ENCODE measurements at places on chromosomes 4 and X.

GRCh38 chr4:180058691-180059215 is 2184.4 kb upstream of the TENM3 start:
- DNase-seq = peak; percentile 30

- DNase-seq = no peak
These were observed 433 bp upstream of the ADH6 start for GRCh38 chr4:99219479-99219878.

DNA sequence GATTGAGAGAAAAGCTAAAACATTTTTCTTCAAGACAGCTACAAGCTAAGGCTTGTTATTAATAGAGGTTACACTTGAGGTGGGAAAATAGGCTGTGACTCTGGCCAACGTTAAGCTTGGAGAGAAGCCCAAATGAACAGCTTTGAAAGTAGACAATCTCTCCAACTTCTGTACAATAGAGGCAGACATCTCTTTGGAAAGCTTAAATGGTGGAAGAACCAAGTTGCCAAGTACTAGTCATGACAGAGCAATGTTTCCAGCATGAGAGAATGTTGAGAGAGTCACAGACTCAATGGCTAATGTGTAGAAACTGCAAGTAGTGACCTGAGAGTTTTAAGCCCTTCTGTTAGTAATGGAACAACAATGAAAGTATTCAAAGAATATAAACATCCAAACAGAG is 298.1 kb downstream of the INPP4B start:
- no peak for DNase-seq

DNA sequence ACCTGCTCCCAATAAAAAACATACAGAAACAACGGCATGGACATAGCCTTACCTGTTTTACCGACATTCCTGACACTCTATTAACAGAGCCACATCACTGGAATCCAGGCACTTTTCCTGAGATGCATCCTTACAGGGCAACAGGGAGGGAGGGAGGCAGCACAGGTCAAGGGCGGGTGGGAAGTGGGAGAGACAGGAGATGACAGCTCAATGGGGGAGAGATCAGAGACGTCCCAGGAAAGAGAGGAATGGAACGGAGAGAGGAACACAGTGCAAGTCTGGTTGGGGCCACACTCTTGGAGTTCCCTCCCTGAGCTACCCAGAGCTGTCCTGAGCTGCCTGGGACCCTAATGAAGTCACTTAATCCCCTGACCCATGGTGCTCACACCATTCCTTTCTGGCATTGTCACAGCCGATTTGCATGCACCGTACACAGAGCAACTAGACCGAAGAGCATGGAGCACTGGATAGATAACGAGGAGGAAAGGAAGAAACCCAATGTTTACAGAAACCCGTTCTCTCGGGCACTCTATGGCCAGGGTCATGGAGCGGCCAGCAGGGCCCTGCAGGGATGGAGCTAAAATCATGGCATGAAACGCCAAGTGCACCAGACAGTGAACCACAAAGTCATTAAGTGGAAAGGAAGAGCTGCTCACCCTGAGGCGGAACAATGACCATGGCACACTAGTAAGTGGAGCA is 93.1 kb downstream of the NSUN7 start:
- no peak for DNase-seq

DNA sequence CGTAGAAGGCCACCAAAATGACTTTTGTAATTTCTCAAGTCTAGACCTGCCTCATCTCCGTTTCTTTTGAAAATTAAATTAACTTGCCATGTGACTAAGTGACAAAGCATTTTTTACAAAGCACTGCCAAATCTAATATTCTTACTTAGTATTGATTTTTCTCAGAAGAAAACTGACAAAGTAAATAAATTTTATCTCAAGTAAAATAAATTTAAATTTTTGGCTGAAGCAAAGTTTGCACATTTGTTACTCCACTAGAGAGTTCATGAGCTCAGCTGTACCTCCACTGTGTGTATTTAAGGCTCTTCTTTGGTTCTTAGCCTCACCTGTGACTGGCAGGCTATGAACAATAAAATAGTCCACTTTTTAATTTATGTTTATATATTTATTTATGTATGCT is 441.1 kb upstream of the PCDH10 start:
- DNase-seq = no peak

GRCh38 chr4:7967501-7968261 is 28.0 kb upstream of the AFAP1 start:
- DNase-seq = no peak

- no peak for DNase-seq
These were observed 26.8 kb downstream of the BLTP1 start for GRCh38 chr4:122178961-122179360.

DNA sequence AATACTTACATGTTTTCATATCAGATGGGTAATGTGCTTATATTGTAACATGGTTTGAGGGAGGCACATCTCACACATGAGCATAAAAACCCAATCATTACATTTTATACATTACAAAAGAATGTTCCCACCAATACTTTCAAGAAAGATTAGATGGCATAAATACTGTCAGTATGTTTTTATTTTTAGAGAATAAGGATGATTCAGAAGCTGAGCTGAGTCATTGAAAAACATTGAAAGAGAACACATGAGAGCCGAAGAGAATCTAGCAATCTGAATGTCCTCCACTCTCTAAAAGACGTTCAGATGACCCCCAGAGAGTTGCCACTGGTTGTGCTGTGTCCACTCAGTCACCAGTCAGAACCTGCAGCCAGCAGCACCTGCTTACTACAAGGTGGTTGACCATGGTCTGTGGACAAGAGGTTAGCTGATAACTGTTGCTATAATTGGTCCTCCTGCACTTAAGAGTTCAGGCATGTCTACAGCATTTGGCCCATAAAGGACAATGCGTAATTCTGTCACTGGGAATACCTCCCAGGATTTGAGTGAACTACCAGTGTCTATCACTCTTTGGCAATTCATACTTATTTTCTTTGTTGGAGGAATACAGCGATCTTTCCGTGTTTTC is 382.2 kb upstream of the IGFBP7 start:
- DNase-seq = no peak

GRCh38 chr4:99564921-99565320 is 1.1 kb upstream of the TRMT10A start:
- no peak for DNase-seq

DNA sequence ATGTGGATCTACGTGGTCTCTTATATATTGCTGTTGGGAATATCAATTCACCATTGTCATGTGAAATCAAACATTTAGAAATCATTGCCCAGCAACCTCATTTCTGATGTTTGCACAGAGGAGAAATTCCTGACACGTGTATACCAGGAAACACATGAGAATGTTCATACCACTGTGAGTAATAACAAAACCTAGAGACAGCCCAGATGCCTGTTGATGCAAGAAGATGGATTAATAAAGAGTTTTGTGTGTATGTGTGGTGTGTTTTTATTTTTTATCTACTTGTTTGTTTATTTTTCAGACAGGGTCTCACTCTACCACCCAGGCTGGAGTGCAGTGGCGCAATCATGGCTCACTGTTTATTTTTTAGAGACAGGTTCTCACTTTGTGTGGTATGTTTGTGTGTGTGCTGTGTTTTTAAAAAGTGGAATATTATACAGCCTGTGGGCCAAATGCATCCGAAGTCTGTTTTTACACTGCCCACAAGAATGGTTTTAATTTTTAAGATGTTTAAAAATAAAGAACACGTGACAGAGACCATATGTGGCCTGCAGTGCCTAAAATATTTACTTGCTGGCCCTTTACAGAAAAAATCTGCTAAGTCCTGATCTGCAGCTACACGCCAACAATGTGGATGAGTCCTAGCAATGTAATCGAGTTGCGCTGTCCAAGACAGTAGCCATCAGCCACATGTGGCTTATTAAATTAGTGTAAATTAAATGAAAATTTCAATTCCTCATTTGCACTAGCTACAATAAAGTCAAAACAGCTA is 39.2 kb downstream of the TXLNG start:
- no peak for DNase-seq

DNA sequence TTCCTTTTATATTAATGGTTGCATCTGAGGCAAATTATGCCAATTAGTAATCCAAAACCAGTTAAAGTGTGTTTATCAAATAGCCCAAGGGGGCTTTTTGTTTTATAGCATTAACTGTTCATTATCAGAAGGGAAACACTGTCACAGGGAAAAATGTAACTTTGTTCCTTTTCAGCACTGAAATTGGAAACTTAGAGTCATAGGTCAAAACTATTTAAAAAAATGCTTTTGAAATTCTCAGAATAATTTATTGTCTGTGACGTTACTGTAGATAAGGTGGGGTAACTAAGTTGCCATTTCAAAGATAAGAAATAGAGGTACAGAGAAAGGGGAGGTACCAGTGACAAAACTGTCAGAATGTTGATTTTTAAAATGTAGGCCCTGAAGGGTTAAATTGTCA is 129.3 kb downstream of the AKAP4 start:
- DNase-seq = no peak

DNA sequence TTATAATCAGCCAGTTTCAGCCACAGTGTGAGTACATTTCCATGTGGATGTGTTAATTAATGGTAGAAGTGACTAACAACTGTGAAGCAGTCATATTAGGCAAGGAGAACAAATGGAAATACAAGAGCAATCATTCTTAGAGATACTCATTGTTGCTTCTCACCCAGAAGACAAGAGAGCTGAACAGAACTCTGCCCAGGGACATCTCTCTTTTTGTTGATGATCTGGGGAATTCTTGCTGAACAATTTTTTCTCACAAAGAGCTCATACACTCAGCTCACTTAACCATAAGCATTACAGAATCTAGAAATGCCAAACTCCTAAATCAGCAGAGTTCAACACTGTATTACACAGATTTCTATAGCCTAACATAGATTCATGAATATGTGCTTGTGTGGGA is 150.1 kb downstream of the COMMD8 start:
- no peak for DNase-seq

- DNase-seq = no peak
These were observed 81.8 kb downstream of the FRYL start for GRCh38 chr4:48698029-48698971.

GRCh38 chrX:124325732-124326131 is 6.7 kb upstream of the TEX13D start:
- no peak for DNase-seq

DNA sequence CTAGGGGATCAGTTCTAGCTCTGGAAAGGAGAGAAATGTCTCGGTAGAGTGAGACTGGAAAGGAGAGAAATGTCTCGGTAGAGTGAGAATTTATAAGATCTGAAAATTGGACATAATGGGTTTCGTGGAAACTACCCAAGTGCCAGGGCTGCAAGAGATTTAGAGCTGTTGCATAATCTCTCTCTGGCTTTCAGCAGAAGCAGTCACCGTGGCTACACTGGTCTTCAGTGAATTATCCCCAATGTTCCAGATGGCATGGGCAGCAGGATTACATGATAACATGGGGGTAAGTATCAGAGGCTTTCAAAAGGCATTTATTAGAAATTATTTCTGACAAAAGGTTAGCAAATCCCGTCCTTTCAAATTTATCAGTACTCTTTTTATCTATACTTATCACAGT is 435.5 kb downstream of the NKX6-1 start:
- DNase-seq = no peak

DNA sequence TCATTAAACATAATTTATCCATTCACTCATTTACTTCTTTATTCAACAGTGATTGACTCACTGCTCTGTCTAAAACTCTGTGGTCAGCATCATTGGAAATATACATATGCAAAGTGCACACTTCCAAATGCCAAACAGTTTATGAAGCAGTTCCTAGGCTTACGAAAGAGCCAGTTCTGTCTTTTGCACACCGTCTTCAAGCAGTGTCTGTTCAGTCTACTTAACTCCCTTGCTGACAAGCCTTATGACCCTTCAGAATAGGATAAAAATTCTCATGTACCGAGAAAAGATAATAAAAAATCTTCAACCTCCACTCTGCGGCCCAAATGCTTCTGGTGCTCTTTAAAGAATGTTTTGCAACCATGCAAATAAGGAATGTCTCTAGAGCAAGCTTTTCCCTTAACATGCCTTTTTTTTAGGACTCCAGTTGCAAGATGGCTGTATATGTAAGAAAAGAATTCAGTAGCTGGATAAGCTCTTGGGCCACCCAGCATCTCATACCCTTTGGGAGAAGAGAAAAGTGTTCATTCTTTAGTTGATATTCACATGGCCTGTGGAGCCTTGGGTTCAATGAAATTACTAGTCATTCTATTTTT is 1037.0 kb upstream of the SLIT2 start:
- DNase-seq = no peak

GRCh38 chr4:3441501-3442459 is at the start of gene HGFAC:
Gene HGFAC (plus strand): TSS chr4:3441968. CDS start chr4:3442002, 34 bp downstream.
- no peak for DNase-seq

- no peak for DNase-seq
These were observed 158.3 kb downstream of the STIM2 start for GRCh38 chr4:27018910-27019309.

GRCh38 chrX:25536307-25536970 is 520.7 kb upstream of the ARX start:
- DNase-seq = no peak

GRCh38 chr4:94583914-94584641 is 132.3 kb downstream of the PDLIM5 start:
- no peak for DNase-seq

GRCh38 chr4:62644372-62644771 is 1444.2 kb downstream of the ADGRL3 start:
- peak; percentile 2 for DNase-seq

- no peak for DNase-seq
These were observed 3.8 kb downstream of the TET2 start for GRCh38 chr4:105150503-105150902.

DNA sequence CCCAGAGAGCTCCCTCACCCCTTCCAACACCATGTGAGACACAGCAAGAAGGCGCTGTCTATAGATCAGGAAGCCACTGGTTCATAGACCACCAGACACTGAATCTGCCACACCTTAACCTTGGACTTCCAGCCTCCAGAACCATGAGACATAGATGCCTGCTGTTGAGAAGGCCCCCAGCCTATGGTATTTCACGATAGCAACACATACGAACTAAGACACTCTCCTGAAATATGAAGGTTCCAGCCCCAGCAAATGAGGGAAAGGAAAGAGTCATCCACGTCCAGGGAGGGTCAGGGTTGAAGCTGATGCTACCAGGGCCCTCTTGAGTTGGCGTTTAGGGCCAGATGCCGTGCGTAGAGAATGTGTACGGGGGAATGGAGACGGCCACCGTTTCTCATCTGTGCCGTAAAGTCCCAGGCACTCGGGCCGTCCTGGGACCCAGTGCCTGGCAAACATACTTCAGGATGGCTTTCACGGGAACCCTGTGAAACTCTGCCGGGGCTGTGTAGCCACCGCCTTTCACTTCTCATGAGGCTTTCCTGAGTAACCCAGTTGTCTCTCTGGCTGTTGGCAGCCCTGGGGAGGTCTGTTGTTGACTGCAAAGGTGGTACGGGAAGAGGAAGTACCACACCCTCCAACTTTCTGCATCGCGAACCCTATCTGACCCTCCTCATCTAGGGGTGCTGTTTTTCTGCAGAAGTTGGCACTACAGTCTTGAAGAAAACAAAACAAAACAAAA is 17.7 kb upstream of the P2RY8 start:
- DNase-seq = no peak

- no peak for DNase-seq
These were observed 313.0 kb downstream of the DCTD start for GRCh38 chr4:182604161-182604622.

DNA sequence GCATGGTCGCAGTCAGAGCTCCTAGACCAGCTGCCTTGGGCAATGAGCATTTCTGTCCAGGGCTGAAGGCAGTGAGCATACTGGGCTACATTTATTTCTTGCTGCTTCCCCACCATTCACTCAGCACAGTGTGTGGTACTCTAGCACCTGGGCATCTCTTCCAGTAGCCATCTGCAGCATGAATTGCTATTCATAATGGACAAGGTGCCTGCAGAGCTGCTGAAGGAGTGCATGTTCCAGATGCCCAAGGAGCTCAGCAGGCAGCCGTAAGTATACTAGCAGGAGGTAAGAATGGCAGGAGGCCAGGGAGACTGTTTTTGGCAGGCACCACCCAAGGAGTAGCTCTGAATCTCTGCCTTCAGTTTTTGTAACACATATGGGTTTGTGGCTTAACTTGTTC is 110.4 kb upstream of the RXFP1 start:
- DNase-seq = no peak

- no peak for DNase-seq
These were observed 32.2 kb upstream of the CCSER1 start for GRCh38 chr4:90095000-90095399.

Data from hypothalamus (tissue), 51 donors.